ENCODE measurements at places on chromosomes 3 and 15.

GRCh38 chr15:70701171-70701570 lies 62.2 kb downstream of the UACA start:
- no peak for DNase-seq

DNA sequence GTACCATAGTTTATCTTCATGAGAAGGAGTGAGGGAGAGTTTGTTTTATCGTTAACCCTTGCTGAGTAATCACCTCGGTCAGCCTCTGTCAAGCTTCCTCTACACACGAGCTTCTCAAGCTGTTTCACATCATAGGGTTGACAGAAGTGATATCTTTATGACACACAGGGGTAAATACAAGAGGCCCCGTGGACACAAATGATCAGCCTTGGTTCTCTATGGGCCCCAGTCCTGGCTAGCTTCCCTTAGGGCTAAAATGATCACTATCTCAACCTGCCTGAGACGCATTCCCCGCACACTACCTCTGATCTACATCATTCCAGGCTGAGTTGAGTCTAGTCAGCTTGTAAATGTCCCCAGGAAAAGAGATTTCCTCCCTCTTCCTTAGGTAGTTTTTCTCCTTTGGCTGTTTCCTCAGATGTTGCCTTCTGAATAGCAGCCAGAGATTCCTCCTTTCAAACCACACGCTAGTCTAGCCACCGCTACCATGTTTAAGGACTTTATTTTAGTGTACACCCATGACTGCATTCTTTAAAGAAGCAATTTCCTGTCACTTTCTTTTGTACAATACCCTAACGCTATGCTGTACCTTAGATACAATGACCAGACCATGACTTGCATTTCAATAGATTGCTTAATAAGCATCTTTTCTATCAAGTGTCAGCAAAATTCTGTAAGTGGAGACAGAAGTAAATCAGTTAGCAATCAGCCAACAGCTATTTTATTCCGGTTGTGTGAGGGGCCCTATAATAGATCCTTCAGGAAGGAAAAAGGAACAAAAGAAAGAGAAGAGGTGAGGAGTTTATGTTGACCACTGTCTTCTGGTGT lies 35.1 kb upstream of the PPARG start:
- DNase-seq = no peak

DNA sequence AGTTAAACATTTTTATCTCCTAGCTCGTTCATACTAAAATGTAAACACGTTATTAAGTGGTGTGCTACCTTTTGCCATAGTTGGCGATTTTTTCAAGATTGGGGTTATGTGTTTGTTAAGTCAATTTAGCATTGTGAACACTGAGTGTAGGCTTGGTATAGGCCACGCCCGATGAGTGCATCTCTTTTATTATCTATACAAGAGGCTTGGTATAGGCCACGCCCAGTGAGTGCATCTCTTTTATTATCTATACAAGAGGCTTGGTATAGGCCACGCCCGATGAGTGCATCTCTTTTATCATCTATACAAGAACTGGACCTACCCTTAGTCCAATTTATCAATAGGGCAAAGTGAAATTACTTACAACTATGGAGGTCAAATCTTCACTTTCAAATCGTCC lies 70.4 kb downstream of the NIPA2 start:
- DNase-seq = no peak

GRCh38 chr3:74267588-74268184 lies 346.8 kb downstream of the CNTN3 start:
- DNase-seq = peak; percentile 1

DNA sequence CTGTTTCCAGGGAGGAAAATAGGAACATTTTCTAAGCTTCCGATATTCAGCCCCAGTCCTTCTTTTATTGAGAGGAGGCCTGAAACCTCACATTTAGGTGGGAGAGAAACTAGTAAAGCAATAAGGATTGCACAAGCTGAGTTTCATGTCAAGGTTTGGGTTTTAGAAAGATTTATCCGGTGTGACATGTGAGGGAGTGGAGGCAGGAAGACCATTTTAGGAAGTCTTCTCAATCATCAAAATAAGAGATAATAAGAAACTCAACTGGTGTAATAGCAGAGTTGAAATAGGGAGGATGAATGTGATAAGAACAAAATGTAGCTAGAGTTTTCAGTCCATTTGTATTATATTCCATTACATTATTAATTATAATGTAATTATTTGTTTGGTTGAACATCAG lies 27.7 kb upstream of the CLDN16 start:
- DNase-seq = no peak

GRCh38 chr15:23372284-23372683 lies 17.7 kb downstream of the GOLGA8S start:
- no peak for DNase-seq

DNA sequence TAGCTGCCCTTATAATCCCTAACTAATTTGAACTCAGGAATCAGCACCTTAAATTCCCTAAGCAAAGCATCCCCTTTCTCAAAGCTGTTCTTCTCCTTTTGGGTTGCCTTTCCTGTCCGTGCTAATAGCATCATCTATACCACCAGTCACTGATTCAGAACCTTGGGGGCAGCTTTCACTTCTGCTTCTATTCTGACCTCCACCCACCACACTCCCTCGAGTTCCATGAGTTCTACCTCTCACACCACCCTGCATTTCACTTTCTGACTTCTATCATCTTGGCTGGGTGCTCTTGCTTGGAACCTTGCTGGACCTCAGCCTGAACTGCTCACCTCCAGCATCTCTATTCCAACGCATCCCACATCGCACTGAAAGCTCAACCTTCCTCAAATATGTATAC lies 55.4 kb upstream of the KCNMB2 start:
- no peak for DNase-seq

DNA sequence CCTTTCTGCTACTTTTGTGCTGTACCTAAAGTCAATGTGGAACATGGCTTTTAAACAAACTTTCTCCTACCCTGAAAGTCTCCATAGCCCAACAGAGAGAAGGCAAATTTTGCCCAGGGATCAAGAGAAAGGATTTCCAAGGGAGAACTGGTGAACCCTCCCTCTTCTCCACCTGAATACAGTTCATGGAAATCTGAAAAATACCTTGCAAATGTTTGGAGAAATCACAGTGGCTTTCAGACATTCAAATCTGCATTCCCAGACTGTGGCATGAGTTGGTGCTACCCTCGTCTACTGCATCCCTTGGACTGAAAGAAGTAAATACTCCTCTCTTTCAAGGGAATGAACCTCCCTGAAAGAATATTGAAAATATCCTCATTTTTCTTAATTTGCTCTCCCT lies 38.7 kb downstream of the ZIC4 start:
- no peak for DNase-seq

DNA sequence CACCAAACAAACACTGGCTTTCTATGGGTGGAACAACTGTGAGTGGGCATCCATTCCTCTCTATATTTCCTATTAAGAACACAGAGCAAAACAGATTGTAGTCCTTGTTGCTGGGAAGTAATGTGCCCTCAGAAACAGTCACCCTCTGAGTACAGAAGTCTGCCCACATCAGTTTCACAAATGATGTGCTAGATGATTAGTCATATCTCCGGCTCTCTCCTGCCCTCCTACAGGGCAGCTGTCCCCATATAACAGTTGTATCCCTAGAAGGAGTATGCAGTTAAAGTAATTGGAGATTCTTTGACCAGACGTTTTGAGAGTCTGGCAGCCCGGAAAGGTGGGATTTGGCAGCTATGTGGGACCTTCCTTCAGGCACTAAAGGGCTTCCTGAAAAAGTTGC lies 159.9 kb downstream of the APBA2 start:
- peak; percentile 85 for DNase-seq

DNA sequence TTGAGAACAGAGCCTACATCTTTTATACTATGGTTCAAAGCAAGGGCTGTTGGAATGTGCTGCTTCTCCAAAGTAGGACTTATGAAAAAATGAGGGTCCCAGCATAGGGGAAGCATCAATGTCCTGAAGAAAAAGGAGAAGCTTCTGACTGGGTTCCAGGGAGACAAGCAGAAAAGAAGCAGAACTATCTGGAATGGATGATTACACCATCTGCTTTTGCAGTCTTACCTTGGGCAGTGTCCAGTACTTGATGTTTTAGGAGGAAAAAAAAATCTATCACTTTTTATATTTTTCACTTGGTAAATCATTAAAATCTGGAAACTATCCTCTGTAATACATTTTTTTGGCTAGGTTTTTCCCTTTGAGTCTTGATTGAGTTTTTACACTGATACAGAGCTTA lies 57.9 kb upstream of the DPH6 start:
- no peak for DNase-seq

DNA sequence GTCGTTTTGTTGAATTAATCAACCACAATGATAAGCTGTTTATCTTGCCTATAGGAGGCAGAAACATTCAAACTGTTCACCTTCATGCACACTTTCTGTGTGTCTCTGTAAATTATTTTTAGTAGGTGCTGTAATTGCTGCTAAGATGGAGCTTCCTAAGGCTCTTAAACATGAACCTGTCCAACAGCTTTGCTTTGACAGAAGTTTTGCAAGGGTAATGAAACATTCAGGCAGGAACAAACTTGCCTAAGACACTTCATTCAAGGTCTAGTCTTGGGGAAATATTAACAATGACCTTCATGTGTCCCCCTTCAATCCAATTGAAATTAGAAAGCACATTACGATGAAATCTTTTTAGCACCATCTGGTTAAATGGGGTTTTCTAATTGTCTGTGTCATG lies 156.1 kb downstream of the DIPK2A start:
- DNase-seq = peak; percentile 58

Measured in NCI-H526 treated with DMSO at 0.1 percent for 48 hours (cell line).